ENCODE measurements at places on chromosomes 4 and X.

- DNase-seq = peak; percentile 92
Measured at GRCh38 chrX:63754860-63755579, 30.0 kb downstream of the ARHGEF9 start.

- DNase-seq = peak; percentile 76
Measured at GRCh38 chr4:26083987-26084386, 170.0 kb downstream of the SMIM20 start.

GRCh38 chr4:5845035-5845905 lies 47.6 kb downstream of the CRMP1 start:
- DNase-seq = no peak

DNA sequence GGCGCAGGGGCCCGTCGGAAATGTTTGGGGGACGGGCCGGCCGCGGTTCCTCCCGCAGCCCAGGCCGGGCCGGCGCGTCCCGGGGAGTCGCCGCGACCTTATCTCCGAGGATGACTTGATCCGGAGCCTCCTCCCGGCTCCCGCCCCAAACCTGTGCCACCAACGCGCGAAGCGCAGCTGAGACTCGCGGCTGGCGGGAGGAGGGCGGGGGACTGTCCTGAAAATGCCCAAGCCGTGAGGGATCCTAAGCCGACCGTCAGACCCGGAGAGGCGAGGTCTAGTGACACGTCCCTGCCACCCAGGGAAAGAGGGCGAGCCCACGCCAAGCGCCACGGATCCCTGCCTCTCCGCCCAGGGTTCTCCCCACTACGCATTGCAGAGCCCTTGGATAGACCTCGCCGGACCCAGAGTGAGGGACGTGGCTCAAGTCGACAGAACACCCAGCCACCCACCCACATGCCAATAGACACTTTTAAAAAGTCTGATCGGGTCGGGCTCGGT lies 26.9 kb downstream of the UTP14A start:
- peak; percentile 38 for DNase-seq

DNA sequence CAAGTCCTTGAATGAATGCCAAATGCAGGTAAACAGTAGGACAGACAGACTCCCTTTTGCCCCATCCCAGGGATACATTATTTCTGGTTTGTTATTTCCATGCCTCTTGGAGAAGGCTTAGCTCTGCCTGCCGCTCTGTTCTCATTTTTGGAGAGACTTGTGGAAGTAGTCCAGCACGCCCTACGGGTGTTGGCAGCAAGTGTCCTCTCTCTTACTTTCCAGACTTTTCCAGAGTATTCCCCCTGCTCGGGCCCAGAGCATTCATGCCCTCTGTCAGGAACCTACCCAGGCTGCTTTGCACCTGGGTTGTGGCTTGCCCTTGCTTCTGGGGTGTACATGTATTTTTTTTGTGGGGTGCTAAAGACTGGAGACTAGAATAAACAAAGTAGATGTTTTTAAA lies 15.3 kb downstream of the SLC34A2 start:
- no peak for DNase-seq

DNA sequence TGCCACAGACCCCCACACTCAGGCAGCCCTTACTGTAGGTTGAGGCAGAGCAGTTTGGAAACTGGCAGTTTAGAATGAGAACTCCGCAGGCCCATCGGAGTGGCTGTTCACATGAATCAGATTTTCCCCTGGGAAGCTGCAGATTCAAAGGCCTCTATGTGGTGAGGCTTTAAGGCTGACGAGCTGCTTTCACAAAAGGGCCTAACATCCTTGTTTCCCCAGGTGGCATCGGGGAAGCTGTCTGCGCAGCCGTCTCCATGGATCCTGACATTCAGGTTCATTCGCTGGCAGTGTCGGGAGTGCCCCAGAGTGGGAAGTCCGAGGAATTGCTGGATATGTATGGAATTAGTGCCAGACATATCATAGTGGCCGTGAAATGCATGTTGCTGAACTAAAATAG lies 33.7 kb downstream of the TKTL1 start:
- no peak for DNase-seq

DNA sequence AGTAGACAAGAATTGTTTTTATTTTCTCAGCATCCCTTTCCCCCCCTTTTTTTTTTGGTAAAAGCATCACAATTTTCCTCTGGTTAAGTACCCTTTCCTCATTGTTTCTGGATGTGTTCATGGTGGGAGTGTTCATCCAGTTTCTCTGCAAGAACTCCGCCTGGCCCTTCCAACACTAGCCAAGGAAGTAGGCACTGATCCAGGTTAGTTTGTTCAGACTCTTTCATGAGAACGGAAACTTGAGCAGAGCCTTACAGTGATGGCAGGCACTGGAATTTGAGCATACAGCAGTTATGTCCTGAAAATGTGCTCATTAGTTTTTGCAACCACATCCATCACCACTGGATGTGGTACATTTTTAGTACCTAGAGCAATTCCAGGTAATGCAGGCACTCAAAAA lies 336.1 kb upstream of the BOD1L1 start:
- DNase-seq = no peak

DNA sequence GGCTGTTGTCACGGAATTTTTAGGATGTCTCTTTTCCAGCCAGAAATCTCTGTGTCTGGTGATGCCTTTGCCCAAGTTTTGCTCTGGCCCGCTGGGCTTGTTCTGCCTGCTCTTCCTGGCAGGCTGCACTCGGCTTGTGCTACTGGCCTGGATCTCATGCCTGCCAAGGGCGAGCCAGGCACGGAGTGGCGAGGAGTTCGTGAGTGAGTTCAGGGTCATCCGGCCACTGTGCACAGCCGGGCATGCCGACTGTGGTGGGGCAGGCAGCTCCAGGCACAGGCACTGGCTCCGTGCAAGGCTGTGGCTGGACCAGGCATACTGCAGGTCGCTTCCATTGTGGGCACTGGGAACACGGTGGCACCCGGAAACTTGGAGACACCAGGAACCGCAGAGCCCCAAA lies 129.1 kb downstream of the ARHGAP10 start:
- no peak for DNase-seq

- DNase-seq = peak; percentile 74
Measured at GRCh38 chr4:110198435-110199416, at the start of gene ELOVL6. Gene ELOVL6, minus strand, starts transcription at chr4:110198615. Its CDS starts 280 bp downstream, at chr4:110198335.

- no peak for DNase-seq
Measured at GRCh38 chr4:154368060-154368459, 123.5 kb downstream of the DCHS2 start.

DNA sequence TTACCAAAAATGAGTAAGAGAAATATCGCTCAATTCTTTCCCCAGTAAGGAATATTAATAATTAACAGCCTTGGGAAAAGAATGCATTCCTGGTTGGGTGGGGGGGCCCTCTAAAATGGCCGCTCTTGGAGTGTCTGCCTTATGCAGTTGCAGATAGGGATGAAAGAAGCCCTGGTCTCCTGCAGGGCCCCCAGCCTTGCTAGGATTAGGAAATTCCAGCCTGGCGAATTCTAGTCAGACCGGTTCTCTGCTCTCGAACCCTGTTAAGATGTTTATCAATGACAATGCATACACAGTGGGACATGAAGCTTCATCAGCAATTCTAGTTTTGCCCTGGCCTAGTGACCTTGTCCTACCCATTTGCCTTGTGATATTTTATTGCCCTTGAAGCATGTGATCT lies 1047.7 kb upstream of the GRID2 start:
- no peak for DNase-seq

DNA sequence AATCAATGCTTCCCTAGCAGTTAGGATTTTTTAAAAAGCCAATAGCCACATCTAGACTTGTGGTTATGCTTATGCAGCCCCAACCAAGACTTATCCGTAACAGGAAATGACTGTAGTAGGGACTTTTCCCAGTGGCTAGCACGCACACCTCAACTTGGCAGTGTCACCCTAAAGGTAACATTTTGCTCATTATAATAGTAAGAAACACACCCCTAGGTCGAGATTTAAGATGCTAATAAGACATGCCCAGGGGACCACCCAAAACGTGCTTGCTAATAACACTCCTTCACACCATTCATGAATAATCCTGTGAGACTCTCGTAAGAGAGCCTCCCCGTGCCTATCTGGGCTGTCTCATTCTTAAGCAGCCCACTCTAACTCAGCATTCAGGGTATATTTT lies 195.3 kb downstream of the CHIC1 start:
- no peak for DNase-seq

DNA sequence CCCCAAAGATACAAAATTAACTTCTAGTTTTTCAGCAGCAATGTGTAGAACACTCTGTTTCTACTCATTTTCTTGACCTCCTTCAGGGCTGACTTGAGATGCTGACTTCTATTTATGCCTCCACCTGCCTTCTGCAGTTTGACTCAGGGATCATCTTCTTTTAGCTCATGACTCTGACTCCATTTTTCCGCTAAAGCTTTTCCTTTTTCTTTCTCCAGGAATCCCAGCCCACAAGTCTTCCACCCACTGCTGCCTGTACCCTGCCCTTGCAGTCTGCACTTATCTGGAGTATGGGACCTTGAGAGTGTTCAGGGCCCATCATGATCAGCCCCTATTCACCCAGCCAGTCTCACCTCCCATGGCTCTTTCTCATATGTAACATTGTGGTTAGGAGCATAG lies 14.9 kb upstream of the KLHL2 start:
- no peak for DNase-seq

- DNase-seq = no peak
Measured at GRCh38 chr4:2365054-2365912, 53.2 kb downstream of the ZFYVE28 start.

DNA sequence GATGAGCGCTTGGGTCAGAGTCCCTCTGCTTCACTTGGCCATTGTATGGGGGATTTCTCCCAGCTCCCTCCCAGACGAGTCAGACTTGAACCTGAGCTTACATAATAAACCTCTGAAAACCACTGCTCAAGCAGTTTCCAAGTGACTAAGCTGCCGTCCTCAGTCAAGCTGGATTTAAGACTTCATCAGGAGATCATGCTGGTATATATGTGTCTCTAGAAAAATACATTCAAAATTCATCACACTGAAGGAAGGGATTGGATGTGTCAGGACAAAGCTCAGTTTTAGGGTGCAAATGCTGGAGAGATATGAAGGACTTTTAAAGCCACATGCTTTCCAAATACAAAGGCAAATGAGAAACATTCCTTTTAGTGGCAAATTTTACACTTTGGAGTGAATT lies 114.3 kb downstream of the QDPR start:
- no peak for DNase-seq

- DNase-seq = no peak
Measured at GRCh38 chrX:45506149-45506730, 305.6 kb upstream of the DIPK2B start.

DNA sequence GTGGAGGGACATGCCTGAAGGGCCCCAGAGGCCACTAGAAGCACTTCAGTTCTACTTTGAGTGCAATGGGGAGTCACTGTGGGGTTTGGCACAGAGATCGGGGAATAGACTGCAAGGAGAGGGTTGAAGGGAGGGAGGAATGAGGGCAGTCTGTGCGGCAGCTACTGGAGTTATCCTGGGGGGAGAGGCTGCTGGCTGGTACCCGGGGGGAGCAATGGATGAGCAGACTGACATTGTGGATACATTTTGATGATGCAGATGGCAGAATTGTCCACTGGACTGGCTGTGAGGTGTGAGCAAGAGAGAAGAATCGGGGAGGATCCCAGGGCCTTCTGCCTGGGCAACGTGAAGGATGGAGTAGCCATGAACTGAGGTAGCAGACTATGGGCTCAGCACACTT lies 2.8 kb upstream of the MAMLD1 start:
- DNase-seq = no peak

GRCh38 chr4:140100771-140101170 lies 53.2 kb downstream of the MAML3 start:
- DNase-seq = peak; percentile 47

DNA sequence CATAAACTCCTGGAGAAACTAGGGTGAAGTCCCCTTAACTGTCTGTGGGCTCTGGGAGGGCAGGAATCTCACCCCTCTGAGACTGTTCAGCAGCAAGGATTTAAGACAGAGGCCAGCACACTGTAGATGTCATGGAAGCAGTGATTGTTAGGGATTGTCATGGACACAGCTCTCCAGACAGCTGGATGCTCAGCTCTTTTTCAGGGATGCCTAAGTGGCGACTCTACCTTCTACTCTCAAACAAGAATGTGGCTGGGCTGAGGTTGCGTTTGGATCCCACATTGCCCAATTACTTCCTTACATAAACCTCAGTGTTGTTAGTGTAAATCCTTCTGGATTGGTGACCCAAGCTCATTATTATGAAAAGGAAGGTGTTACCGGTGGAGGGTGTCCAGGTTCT lies 291.9 kb upstream of the VCX3A start:
- no peak for DNase-seq

- DNase-seq = peak; percentile 26
Measured at GRCh38 chr4:53601251-53601764, 10.0 kb upstream of the LNX1 start.

GRCh38 chr4:7200801-7201200 lies 8.5 kb downstream of the SORCS2 start:
- no peak for DNase-seq

DNA sequence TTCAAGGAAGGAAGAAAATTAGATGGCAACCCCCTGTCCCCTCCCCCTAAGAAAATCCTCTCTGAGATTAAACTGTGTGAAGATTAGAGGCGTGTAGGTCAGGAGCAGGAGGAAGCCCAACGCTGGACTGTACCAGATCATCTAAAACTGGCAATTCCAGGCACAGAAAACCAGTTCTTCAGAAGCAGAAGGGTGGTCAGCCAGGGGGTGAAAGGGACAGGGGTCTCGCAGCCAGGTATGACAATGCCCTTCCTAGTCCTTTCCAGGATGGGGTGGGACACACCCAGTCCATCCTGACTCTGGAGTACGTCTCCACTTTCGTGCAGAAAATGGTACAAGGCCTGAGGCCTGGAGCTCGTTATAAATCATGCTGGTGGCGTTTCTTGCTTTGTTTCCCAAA lies 3.3 kb upstream of the RHOH start:
- no peak for DNase-seq

DNA sequence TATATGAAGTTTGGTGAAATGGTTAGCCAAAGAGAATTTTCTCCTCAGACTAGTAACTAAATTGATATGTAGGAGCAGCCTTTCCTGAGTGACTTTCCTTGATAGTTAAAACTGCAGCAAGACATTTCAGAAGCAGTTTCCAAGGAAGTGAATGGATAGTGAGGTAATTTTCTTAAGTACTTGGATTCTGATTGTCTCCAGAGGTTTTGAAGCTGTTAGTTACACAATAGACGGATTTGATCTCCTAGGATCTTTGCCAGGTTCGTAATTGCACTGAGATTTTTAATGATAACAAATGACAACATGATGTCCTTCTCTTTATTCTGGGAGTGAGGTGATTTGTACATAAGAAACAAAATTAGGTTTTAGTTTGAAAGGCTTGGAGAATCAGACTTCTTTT lies 29.2 kb downstream of the PRRG1 start:
- DNase-seq = no peak

Data from SW480 (cell line).